ENCODE measurements at places on chromosomes 5 and 9.

DNA sequence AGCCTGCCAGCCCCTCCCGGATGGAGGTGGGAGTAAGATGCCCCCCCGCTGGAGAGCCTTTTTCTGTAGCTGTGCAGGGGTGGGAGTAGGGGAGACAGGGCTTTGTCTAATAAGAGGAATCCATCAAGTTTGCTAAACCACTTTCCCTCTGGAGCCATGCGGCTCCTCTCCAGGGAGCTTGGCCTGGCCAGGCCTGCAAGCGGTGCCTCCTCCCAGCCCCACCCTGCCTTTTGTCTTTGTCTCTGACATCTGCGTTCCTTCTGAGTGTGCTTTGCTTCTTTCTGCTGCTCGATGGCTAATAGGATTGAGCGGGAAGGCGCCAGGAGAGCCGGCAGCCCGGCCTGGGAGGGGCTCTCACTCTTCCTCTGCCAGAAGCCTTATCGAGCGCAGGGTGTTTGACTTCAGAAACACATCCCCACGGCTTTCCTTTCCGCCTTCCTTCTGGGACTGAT, 26.7 kb upstream of the FCN1 start:
- DNase-seq, result no peak

DNA sequence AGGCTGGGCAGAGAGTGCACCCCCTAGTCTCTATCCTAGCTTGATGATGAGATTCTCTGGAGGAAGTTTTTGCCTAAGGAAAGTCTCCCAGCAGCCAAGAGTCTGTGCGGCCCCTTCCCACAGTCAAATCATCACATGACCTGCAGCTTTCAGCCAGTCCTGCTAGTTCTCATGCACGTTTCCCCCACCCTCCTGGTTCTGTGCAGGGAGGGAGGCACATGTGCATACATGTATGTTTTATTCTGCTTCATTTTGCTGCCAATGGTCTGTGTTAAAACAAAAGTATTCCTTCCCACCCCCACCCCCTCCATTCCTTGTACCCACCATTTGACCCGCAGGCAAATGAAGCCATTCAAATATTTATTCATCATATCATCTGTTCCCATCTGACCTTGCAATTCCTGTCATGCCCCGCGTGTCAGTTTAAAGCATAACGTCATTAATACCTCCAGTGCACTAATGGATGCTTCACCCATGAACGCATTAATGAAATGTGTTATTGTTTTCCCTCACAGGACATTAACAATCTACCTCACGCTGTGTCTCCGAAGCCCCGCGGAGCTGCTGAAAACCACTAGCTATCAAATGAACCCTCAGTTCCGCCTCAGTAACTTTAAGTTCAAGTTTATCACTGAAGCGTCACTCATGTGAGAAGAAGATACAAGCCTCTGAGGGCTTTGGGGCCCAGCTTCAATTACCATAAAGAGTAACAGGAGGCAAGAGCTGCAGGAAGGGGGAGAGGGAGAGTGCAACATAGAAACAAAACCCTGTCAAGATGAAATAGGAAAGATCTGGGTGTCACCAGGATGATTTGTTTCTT, 139.6 kb downstream of the RASEF start:
- no peak for DNase-seq

DNA sequence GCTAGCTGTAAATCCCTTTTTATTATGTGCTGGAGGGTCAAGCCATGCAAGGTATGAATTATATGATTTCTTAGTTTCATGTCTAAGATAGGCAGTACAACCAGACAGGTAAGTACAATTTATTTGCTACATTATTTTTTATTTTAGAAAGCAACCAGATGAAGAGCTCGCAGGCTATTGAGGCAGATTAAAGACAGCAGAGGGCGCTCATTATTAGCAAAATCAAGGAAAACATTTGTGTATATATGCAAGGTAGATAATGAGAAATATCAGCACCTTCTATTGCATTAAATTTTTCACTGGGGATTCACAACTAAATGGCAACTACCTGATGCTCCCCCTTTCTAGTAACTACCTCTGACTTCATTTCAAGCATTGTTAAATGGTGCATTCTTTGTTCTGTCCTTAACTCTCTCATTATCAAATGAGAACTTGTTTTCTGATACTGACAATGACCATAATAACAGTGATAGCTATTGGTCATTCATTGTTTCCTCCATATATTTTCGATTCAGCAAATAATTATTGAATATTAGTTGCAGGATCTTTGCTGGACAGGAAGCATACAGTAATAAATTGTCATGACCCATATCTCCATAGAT, 8.6 kb downstream of the SCGB3A2 start:
- peak; percentile 6 for DNase-seq

DNA sequence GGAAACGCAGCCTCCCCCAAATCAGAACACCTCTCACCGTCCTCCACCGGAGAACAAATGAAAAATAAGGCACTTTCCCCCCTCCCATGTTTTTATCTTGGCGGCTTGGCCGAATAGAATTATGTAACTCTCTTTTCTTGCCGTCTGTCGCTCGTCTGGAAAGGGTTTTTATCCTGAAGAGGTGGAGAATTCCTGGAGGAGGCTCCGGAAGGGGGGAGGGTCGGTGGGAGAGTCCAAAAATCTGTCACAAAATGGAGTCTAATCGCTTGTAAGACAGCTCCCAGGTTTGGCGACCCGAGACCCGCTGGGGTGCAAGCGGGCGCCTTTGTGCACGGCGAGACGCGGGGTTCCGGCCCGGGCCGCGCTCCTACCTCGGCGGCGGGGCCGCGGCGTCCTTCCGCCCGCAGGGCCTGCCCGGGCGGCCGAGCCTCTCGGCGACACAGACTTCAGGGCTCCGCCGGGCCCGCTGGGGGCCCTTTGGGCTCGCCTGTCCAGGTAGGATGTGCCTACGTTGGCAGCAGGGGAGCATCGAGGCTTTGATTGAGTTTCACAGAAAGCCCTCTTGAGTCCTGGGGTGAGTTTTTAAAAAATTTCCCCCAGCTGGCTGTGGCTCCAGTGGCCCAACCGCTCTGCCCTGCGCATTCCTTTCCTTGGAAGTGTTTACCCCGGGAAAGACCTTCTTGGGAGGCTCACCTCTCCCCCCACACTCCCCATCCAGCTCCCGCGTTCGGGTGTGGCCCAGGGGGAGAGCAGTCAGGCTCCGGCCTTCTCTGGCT, 5.0 kb downstream of the LMX1B start:
- no peak for DNase-seq

DNA sequence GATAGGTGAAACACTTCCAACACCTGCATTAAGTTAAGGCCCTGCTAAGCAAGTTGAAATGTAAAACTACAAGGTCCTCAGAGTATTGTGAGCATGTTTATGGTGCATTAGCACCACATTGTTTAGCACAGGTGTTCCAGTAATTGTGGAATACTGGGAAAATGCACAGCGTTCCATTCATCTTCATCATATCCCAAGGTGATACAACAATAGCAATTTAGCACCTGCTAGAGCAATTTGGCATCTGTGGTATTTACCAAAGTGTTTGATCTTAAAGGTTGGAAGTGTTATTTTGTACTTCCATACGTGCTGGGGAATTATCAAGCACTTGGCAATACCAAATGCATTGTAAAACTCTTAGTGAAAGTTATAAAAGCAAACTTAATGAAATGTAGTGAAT, 266.8 kb downstream of the CYLC2 start:
- no peak for DNase-seq

GRCh38 chr5:79973511-79973910, 17.6 kb downstream of the MTX3 start:
- DNase-seq, result peak; percentile 14

DNA sequence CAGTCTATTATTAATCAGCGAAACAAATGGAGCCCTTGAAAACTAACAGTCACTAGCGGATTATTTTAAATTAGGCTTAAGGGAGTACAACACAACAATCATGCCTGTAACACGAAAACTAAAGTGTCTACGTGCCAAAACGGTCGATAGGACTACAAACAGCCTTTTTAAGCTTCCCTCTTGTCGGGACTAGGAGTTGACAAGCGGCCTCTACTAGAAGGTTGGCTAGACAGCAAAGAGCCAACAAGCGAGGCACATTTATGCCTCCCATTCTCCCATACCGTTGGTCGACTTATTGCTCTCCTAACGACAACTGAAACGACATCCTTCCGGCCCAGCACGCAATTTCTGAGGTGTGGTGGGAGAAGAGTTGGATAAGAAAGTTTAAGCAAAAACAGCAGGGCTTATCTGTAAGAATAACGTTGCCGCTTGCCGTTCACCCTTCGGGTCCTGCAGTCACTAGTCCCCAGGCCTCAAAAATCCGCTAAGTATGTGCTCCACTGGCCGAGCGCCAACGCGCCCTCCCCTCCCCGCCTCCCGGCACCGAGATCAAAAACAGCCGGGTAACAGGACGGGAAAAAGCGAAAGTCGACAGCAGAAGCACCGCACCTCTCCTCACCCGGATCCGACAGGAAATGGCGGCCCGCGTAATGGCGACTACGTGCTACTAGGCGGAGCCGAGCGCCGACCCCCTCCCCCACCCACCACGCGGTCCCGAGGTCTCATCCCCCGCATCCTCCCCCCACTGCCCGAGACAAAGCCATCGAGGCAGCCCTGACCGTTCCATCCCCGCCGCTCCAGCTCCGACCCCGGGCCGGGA, 813 bp downstream of the HNRNPK start:
- DNase-seq, result peak; percentile 79

- DNase-seq, result no peak
These were observed 24.7 kb downstream of the DNAJA1 start for GRCh38 chr9:33049680-33050361.

DNA sequence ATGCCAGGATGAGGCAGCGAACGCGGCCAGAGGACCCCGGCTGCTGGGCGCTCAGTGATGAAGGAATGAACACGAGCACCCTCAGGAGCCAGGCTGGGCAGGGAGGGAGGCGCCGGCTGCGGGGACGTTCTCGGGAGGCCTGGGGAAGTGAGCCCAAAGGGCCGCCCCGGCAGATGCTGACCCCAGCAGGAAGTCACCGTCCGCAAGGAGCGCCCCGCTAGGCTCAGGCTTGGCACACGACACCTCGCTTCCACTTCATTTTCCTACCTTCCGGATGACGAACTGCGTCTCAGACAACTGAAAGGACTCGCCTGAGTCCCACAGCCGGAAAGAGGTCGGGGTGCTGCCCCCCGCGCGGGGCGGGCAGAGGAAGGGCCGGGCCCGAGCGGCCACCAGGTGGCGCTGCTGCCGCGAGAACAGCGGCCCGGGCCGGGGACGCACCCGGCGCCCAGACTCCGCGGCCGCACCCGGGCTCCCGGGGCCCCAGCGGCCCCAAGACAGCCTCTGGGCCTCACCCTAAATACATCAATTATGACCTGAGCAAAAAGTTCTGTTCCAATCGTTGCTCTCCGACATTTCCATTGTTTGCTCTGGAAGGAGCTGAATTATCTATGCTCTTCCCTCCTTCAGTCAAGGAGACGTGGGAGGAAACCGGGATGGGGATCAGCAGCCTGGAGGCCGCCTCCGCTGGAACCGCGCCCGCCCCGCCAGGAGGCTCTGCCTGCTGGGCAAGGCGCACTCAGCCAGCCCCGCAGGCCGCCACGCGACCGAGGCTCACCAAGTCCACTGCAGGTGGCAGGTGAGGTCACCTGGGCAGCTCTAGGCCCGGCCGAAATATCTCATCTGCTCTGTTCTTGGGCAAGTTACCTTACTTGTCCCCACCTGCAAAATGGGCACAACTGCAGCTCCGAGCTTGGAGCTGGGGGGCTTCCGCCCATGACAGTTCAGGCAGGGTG, 107.0 kb downstream of the ZNF354C start:
- DNase-seq, result peak; percentile 18

- no peak for DNase-seq
These were observed 12.9 kb downstream of the DYNC2I2 start for GRCh38 chr9:128643519-128644300.

- DNase-seq, result peak; percentile 85
These were observed 16.9 kb upstream of the ZNF366 start for GRCh38 chr5:72523960-72524582.

DNA sequence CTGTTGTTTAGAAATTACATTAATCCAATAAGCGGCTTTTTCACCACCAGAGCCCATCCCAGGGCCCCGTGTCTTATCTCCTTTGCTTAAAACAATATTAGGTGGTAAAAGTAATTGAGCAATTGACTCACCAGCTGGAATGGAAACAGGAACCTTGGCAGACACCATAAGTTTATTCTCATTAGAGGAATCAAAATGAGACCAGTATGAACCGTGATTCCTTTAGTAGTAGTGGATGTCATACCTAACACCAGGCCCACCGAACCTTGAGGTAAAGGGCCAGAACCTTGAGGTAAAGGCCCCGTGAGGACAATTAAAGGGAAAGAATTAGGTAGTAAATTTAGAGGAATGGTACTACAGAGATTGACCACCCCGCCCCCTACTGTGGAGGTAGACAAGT, 16.5 kb downstream of the HSDL2 start:
- no peak for DNase-seq

DNA sequence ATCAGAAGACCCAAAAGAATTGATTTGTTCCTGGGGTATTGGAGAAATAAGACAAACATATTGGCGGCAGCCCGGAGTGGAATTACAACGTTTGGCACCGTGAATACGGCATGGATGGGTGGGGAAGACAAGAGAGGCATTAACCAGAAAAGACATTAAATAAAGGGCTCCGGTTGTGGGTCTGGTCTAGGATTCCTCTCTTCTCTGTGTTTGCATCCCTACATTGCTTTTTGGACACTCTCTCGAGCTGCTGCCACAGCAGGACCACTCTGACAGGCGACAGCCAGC, 138.7 kb upstream of the PALM2AKAP2 start:
- DNase-seq, result no peak

DNA sequence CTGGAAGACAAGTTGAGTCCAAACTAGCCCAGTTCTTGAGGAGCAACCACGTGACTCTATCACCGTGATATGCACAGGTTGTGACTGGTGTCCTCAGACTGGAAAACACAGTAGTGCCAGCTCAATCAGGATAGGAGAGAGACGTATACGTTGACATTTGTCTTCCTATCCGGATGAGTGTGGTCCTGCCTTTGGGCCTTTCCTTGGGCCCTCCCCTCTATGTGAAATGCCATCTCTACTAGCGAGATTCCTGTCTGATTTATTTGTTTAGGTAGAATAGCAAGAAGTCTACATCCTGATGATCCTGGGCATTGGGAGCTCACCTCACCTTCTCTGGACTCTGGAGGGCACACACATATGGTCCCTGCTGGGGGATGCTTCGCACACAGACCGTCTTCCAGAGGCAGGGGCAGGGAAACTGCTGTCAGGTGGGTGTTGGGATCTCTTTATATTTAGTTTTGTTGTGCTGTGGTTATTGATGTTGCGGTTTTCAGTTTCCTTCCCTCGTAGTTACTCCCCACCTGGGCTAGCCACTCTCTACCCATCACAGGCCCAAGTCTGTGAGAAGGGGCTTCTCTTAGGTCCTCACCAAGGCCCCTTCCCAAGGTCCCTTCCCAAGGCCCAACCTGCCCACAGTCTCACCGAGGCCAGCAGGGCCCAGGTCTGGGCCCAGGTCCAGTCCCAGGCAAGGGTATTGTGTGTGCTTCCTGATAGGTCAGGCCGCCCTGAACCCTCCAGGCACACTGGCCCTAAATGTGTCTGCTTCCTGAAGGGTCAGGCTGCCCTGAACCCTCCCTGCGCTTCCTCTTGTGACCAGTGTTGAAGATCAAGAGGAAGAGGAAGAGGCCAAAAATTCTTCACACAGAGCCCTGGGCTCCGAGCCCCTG, 19.0 kb upstream of the SPINK4 start:
- no peak for DNase-seq

- DNase-seq, result no peak
These were observed 2.8 kb upstream of the SMARCA2 start for GRCh38 chr9:2012347-2012746.

- peak; percentile 80 for DNase-seq
These were observed 71.1 kb upstream of the CD180 start for GRCh38 chr5:67267512-67268216.
